ENCODE measurements at places on chromosomes 2 and 18.

GRCh38 chr18:56575819-56576663 lies 62.4 kb downstream of the TXNL1 start:
- peak; percentile 31 for DNase-seq

- no peak for DNase-seq
Observed at GRCh38 chr18:46920067-46920466, 2.7 kb downstream of the KATNAL2 start.

DNA sequence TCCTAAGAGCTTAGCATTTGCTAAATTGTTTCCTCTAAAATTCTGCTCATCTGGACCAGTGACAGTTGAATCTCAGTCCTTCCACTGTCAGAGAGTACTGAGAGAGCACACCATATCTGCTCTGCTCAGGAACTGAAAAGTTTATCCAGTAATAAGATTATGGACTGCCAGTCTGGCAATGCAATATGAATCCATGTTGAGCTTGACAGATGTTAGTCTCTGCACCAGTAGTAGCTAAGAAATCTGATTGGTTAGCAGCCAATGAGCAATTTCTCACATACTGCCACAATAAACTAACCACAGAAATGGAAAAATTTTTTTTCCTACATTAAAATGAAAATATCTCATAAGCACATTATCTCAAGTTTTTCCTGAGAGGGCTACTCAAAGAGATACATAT lies 2.3 kb downstream of the PRKD3 start:
- DNase-seq, result no peak

- no peak for DNase-seq
Observed at GRCh38 chr2:170013802-170014551, 164.0 kb upstream of the MYO3B start.

DNA sequence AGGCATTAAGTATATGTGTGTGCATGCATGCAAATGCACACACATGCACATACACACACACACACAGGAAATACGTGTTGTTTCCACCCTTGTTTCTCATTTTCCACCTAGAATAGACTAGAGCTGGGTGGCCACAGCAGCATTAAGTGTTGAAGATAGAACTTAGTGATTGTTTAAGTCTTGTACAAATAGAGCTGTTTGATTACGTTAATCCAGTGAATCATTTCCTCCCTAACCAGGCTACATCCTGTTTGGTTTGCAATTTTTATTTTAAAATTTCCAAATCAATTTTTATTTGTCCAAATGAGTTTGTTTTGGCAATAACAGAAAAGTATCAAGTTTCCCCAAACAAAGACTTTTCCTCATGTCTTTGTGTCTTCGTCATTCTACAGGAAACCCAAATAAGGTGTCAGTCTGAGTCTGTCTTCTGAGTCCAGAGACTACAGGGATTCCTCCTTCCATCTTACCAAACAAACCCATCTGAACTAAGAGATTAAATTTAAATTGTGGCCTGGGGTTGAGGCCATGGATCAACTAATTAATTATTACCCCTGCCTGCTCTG lies 74.6 kb upstream of the GALNT5 start:
- peak; percentile 70 for DNase-seq

- no peak for DNase-seq
Observed at GRCh38 chr2:83388804-83389203, 1070.3 kb downstream of the SUCLG1 start.

DNA sequence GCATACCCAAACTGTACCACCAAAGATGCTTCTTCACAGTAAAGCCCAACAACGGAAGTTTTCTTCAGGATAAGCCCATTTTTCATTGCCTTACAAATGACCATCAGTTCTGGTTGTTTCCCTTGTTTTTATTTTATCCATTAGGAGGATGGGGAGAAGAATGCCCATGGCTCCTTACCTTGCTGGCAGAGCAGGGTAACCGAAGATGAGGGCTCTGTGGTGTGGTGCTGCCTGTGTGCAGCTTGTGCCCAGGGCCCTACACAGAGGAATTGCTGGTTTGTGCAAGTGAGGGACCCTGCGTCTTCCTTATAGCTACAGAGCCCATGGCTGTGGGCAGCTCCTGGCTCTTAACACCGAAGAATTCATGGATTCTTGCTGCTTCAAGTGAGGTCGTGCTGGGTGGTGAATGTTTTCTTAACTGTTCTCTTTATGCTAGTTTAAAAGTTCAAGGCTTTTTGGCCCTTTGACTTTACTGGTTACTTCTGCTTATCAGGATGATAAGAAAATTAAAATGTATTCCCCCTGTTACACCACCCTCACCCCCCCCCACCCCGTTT lies 110.6 kb downstream of the MAP4K4 start:
- DNase-seq, result no peak

DNA sequence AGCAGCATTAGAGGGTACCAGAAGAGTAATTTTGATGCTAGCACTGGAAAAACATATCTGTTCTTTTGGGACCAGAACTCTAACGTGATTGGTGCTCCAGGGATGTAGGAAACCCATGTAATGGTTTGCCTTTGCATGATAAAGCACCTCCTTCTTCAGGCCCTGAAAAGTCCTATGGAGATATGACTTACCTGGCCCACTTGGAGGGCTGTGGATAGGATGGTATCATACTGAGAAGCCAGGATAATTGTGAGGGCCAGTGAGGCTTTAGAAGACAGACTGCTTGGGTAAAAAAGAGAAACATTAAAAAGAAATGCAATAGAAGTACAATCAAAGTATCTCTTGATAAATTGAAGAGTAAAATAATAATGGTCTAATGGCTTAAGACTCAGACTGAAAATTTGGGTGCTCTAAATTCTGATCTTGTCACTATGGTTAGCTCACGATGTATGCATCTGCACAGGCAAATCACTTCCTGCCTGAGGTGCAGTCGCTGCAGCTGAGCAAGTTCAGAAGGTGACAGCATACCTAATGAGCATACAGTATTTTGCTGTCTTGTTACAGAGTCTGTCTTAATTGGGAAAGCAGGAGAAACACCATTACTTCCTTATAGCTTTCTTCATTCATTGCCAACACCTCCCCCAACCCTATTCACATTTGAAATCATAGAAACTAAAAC lies 371.5 kb downstream of the NUP35 start:
- no peak for DNase-seq

GRCh38 chr2:16255120-16255519 lies 314.8 kb downstream of the MYCN start:
- no peak for DNase-seq

DNA sequence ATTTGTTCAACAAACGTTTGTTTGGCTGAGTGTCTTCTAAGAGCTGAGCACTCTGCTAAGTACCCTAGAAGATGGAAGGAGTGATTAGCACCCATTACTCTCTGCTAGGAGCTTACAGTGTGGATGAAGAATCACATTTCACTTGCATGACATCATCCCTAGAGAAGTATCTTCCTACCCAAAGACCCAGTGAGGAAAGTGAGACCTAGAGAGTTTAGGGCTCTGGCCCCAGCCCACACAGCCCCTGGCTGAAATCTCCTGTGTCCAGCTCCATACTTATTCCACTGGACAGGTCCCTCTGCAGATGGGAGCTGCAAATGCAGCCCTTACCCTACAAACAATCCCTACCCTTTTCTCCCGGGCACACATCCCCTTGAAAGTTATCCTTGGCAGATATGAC lies 26.8 kb upstream of the EPAS1 start:
- no peak for DNase-seq

GRCh38 chr2:8352296-8352695 lies 329.6 kb upstream of the ID2 start:
- no peak for DNase-seq

DNA sequence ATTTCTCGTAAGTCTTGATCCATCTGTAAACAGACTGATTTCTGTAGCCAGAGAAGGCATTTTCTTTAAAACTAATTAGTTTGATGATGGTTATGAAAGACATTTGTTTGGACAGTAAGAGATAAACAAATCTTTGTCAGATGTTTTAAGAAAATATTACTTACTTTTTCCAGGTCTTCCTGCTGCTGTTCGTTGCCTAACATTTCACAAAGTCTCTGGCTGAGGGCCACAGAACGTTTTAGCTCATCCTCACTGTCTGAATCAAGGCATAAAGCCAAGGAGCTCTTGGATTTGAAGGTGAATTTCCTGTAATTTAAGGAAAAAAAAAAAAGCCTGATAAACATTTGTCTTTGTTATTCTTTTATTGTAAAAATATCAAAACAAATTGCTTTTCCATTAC lies 57.8 kb downstream of the VIL1 start:
- DNase-seq, result no peak

DNA sequence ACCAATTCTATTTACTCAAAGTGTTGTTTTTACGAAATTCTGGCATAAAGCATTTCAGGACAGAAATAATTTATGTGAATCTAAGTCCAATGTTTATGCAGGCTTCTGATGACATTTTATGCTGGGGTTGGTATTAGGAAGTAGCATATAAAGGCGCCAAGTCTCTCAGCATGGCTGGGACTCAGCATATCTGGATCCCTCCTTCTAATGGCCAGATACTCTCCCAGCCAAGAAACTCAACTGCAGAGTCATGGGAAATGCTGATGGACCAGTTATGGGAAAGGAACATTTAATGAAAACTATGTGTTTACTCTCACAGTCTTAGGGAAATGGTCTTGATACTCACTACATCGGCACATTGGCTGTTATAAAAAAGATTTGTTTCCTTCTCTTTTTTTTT lies 392.2 kb downstream of the ARHGAP15 start:
- no peak for DNase-seq

DNA sequence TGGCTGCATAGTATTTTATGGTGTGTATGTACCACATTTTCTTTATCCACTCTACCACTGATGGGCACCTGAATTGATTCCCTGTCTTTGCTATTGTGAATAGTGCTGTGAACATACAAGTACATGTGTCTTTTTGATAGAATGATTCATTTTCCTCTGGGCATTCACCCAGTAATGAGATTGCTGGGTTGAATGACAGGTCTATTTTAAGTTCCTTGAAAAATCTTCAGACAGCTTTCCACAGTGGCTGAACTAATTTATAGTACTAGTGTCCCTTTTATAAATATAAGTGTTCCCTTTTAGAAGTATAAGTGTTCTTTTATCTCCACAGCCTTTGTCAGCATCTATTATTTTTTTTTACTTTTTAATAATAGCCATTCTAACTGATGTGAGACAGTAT lies 303.9 kb upstream of the EPHA4 start:
- no peak for DNase-seq

- no peak for DNase-seq
Observed at GRCh38 chr18:77082316-77082955, 50.1 kb downstream of the MBP start.

DNA sequence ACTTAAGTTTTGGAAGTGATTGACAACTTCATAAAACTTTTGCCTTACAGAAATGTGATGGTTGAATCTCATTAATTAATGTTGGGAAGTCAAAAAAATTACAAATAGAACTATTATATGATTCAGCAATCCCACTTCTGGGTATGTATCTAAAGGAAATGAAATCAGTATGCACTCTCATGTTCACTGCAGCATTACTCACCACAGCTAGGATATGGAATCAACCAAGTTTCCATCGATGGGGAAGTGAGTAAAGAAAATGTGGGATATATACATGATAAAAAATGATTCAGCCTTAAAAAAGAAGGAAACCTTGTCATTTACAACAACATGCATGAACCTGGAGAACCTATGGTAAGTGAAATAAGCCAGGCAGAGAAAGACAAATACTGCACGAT lies 112.4 kb upstream of the WDR75 start:
- no peak for DNase-seq

- peak; percentile 32 for DNase-seq
Observed at GRCh38 chr2:178478439-178479274, at the start of gene FKBP7. TSS of gene FKBP7 (minus strand) at chr2:178478600. CDS start at chr2:178478499, 101 bp downstream.

DNA sequence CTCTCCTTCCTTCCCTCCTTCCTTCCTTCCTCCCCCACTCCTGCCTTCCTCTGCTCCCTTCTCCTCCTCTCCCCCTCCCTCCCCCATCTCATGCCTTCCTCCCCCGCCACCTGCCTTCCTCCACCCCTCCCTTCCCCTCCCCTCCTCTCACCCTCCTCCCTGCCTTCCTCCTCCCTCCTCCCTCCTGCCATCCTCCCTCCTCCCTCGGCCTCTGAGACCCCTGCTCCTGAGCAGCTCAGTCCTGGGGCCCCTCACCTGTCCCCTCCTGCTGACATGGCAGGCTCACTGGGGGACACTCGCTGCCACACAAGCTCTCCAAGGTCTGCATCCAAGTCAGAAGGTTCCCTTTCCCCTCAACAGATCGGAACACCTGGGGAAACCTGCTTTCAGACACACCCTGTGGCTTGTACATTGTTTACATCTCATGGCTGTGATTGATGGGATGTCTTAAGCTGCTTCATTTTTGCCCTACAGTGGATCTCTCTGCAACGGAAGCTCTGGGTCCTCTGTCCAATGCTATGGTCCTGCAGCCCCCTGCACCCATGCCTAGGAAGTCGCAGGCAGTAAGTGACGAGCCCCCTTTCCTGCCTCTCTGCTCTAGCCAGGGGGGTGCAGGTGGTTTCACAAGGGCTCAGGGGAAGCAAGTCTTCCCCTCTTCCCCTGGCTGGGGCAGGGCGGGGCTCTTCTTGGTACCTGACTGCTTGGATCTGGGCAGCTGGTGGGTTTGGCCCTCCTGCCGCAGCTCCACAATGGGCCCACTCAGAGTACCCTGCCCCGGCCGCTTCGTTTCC lies 22.9 kb downstream of the ITGB1BP1 start:
- DNase-seq, result no peak

DNA sequence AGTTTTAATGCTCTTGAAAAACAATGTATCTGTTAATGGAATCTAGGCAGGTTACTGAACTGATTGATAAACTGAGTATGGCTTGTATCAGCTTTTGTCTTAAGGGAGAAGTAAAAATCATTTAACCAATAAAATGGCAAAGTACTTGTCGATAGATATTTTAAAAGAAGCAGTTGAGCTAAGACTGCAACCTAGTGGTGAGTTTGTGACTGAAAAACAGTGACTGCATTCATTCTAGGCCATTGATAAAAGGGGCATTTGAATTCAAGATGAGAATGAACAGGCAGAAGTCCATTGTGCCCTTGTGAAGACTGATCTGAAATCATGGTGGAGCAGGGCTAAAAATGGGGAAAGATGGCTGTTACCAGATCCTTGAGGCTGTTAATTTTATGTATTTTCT lies 59.4 kb upstream of the MSTN start:
- DNase-seq, result no peak

- no peak for DNase-seq
Observed at GRCh38 chr2:220687231-220687843, 884.8 kb downstream of the EPHA4 start.

- no peak for DNase-seq
Observed at GRCh38 chr2:229810786-229811185, 96.4 kb upstream of the DNER start.

GRCh38 chr2:199470361-199470671 lies 12.6 kb upstream of the SATB2 start:
- no peak for DNase-seq

- no peak for DNase-seq
Observed at GRCh38 chr2:120294008-120294340, 41.3 kb downstream of the RALB start.

- no peak for DNase-seq
Observed at GRCh38 chr18:80173060-80173459, 64.0 kb downstream of the ADNP2 start.

GRCh38 chr2:239948100-239948881 lies 76.9 kb downstream of the NDUFA10 start:
- DNase-seq, result no peak
